IMR-90 (cell line): ENCODE measurements at places on chromosomes 6 and 20. TPM values are rescaled to one million over a fixed set of nuclear protein-coding genes. Genes with fewer than 3 reads are reported as not detected.
A peak's percentile ranks its signal among the peaks of the same experiment; 100 is the strongest.

PNLDC1 gene
- not detected in 2 replicates for total RNA-seq

LPIN3 gene
- total RNA-seq: 1.7 and 2.3 TPM in 2 replicates

ARHGAP40 gene
- total RNA-seq: not detected in 2 replicates

LST1 gene
- total RNA-seq: not detected in 2 replicates

REM1 gene
- not detected in 2 replicates for total RNA-seq

ARMC2 gene
- total RNA-seq: 0.56 and 0.72 TPM in 2 replicates

NOX3 gene
- not detected in 2 replicates for total RNA-seq

MLN gene
- not detected in 2 replicates for total RNA-seq

LY6G6D gene
- total RNA-seq: not detected in 2 replicates

MAP7 gene
- total RNA-seq: 0.28 and 0.36 TPM in 2 replicates

SLC2A10 gene
- total RNA-seq: 14.7 and 15.2 TPM in 2 replicates

CGA gene
- not detected in 2 replicates for total RNA-seq

HLA-DOB gene
- total RNA-seq: 0.28 and 0.36 TPM in 2 replicates

OR2H1 gene
- not detected in 2 replicates for total RNA-seq

- DNase-seq: no peak
These were observed 117.5 kb downstream of the EYA4 start for GRCh38 chr6:133358574-133359150.

DNA sequence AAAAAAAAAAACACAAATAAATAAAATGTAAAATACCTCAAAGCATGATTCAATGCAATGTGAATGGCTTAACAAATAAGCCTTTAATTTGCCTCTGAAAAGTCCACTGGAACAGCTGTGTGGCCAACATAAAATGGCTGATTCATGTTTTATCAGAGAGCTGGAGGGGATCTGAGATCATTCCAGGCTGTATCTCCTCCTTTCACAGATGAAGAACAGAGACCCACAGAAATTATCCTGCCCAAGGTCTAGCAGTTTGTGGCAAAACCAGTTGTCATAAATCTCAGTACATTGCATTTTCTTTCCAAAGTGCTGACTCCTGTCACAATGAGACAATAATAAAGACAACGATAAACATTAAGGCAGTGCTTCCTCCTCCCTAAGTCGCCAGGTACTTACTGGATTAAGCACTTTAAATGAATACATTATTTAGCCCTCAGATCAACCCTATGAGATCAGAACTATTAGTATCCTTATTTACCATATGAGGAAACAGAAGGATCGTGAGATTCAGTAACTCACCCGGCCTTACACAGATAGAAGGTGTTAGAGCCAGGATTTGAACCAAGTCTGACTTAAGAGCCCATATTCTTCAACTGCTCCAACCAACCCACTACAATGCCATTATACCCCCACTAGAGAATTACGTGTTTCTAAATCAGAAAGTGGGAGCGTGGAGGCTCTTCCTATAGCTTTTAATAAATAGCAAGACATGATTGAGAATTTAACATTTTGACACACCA, 118.3 kb downstream of the KIF13A start:
- DNase-seq: peak; percentile 77

DNA sequence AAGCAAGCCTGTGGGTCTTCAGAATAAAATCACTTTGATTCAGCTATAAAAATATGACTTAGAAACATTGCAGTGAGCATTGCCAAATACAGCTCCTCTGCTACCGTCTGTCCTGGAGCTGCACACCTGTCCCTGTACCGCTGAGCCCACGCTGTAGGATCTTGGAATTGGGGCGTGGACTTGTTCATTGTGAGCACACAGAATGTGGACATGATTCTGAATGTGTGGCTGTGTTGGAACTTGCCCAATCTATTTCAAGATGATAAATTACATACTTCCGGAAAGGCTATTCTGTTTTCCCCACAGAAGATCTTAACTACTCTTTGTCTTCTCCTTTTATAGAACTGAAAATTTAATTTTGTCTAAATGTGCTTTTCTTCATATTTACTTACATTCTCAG, 107.3 kb downstream of the UST start:
- no peak for DNase-seq

DNA sequence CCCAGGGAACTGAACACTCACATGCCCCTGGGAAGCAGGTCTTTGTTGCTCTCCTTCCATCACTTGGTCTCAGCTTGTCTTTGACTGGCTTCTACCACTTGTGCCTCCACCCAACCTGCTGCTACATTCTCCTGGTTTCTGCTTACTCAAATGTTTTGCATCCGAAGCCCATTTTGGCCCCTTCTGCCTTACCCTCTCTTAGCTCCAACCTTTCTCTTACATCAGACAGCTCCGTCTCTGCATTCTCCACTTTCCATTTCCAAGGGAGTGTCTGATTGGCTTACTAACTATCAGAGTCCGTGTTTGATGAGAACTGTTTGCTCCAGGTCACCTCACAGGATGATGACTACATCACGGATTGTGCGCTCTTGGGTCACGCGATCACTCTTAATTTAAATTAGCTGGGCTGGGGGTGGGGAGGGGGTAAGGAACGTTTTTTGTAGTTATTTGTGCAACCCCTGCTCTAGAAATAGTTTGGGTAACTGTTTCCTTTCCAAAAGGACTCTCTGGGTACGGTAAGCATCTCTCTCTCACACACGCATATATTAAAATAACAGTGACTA, 844 bp upstream of the ABRACL start:
- peak; percentile 63 for DNase-seq

DNA sequence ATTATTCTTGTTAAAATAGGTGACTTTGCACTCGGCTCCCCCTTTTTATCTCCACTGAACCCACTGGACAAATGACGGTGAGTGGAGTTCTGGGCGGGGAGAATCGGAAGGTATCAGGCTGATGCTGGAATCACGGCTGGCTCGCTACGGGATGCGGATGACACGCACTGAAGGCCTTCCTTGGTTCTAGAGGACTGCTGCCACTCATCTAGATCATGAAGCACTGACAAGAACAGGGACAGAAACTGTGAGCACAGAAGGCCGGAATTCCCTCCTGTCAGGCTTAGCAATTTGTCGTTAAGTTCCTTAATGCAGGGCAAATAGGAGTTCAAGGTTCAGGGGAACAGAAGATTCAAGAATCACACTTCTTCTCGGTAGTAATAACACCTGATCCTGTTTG, 89.9 kb upstream of the MPC1 start:
- no peak for DNase-seq

- DNase-seq: no peak
These were observed 3.5 kb downstream of the TFAP2A start for GRCh38 chr6:10411131-10411970.

DNA sequence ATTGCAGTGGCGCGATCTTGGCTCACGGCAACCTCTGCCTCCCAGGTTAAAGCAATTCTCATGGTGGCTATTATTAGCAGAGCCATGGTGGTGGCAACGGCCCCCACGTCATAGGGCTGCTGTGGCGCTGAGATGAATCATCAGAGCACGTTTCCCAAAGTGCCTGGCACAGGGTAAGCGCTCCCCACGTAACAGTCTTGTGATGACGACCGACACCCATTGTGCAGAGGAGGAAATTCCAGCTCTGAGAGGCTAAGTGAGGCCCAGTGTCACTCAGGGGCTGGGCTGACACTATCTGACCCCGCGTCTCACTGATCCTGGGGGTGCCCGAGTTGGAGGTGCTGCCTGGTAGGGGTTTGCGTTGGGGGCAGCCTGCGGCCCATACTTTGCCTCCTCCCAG, 16.2 kb downstream of the SUN5 start:
- no peak for DNase-seq

GRCh38 chr20:59948212-59948611, 8.0 kb downstream of the FAM217B start:
- no peak for DNase-seq

DNA sequence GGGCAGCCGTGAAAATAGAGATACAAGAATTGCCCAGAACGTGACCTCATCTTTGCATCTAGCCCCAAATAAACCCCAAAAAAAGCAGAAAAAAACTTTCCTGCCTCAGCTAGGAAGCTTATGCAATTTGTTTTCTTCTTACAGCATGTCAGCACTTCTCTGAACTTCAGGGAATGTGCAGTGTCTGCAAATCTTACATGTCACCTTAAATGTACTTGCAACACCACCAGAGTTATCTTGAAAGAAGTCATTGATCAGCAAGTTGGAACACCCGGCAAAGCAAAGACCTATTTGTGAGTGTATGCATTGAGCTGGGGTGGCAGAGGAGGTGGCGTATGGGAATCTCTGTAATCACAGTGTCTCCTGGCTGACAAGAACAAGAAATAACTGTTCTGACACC, 123.4 kb downstream of the PKHD1 start:
- no peak for DNase-seq

DNA sequence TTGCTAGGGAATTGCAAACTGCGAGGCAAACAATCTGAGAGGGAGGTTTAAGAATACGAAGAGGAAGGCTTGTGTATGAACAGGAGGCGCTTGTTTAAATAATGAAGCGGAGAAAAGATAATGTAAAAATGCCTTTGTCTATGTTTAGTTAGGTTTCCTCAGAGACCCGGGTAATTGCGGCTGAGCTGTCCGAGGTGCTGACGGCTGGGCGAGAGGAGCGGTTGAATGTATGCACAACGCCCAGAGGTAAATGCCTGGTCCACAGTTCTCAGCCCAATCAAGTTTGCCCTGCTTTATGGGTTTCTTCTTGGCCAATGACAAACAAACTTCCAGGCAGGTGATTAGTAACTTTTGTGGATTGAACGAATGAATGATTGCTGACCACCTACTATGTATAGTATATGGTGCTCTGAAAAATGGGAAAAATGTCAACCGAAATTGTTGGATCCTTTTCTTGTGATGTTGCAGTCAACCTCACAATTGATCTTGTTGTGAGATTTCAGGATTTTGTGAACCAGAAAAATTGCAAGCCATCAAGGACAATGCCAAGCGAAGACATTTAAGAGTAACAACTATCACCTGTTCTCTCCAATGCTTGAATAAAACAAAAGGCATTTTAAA, 38.3 kb upstream of the SLC32A1 start:
- peak; percentile 44 for DNase-seq

DNA sequence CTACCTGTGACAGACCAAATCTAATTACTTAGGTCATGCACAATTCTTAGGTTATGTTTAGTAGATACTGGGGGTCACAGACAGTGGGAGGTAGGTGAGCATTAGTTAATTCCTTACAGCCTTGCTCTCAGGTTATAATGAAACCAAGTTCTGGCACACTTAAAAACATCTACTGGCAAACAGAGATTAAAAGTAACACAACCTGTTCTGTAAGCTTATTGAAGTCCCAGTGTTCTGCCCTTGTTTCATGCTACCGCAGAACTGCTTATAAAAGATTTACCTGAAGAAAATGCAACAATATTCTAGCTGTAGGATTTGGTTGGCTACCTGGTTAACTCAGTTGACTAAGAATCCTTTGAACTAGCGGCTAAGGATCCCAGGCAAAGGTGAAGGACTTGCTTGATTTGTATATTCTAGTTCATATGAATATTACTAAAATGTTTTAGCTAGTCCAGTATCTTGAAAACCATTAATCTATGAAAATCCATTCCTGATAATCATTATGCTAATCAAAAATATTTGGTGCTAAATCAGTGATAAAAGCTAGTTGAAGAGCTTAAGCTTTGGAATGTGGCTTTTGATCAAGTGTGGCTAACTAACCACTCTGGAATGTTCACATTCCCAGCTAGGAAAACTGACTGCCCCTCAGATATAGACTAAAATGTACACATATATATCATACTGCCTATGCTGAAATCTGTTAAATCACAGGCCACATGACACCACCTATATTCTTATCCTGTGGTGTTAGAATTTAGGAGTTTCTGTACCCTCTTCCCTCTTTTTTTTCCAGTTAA, 7.2 kb downstream of the PEX3 start:
- DNase-seq: peak; percentile 21

DNA sequence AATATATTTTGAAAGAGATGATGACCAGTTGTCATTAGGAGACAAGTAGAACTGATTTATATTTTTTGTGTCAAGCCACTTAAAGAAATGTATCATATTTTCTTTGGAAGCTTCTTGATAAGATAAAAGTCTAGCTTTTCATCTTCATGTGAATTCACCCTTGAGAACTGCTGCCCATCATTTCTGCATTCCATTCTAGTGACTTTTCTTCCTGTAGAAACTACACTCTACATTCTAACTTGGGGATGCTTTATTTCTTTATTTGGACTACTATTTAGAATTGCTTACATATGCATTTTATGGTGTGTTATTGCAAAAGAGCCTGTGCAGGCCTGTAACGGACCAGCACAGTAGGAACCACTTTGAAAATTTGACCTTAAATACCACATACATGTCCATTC, 335.0 kb upstream of the KCNQ5 start:
- DNase-seq: peak; percentile 75

- DNase-seq: no peak
These were observed 82.2 kb upstream of the PAX1 start for GRCh38 chr20:21623074-21623780.

DNA sequence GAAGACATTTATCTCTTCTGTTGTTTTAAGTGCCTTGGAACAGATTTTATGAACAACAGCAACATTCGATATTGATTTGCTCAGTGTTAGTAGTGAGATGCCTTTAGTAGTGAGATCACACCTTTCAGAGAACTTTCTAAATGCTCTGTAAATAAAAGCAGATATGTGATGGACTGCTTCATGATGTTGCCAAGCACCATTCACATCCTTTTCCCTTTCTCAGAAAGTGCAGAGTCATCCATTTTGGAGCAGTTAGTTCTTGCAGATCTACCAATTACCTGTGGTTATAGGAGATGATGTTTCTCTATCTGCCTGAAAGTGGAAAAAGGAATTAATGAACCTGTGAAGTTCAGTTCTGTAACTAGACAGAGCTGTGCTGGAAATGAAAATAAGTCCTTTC, 27.0 kb downstream of the CBFA2T2 start:
- DNase-seq: peak; percentile 11

DNA sequence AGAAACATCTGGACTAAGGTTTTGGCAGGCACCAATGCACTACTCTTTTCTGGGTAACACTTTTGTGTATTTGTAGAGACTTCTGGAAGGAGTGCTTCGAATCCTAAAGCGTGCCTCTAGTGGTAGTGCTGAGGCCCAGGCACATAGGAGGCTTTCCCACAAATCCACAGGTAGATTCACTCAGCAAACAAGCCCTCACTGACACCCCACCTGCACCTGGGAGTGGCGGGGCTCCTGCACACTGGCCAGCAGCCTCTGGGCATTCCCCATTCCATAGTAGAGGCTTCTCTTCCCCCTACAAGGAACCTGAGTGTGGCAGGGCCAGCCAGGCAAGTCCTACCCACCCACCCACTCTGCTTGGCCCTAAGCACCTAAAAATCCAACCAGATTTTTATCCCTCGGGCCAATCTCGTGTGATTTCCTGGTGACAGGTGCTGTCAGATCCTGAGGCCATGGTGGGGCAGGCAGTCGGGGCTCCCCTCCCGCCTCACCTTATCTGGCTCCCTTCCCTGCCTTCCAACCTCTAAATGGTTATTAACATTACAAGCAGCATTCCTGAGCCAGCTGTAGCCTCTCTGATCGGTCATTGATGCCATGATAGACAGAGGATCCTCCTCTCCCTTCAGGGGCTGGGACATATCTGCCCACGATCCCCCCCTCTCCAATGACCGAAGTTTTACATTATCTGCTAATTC, 82.4 kb downstream of the SLC2A10 start:
- DNase-seq: no peak

GRCh38 chr6:157273756-157274470, 49.4 kb downstream of the TMEM242 start:
- DNase-seq: peak; percentile 9

GRCh38 chr20:63498960-63499337, at the start of gene EEF1A2:
Gene EEF1A2, minus strand, starts transcription at chr20:63499083. Its CDS starts 1,320 bp downstream, at chr20:63497763.
- no peak for DNase-seq
